CD8-positive, alpha-beta memory T cell (primary cell): ENCODE measurements at places on chromosomes 5 and 9. TPM values are rescaled to one million over a fixed set of nuclear protein-coding genes. Genes with fewer than 3 reads are reported as not detected.

- DNase-seq = no peak
- H3K36me3 ChIP-seq = no peaks in the 10 kb centered on the region
- H3K27me3 ChIP-seq = peaks cover 17% of the 10 kb centered on the region
- H3K27ac ChIP-seq = no peak overlapping the region
- H3K4me3 ChIP-seq = no peak overlapping the region
These were observed 10.3 kb downstream of the FOXE1 start for GRCh38 chr9:97863314-97863713.

GRCh38 chr9:87570000-87570908 lies 72.6 kb downstream of the DAPK1 start:
- no peak overlapping the region for H3K27ac ChIP-seq
- H3K36me3 ChIP-seq = no peaks in the 10 kb centered on the region
- H3K4me3 ChIP-seq = no peak overlapping the region
- H3K27me3 ChIP-seq = no peaks in the 10 kb centered on the region
- no peak for DNase-seq
- H3K4me1 ChIP-seq = no peaks in the 10 kb centered on the region

- no peak for DNase-seq
- H3K27me3 ChIP-seq = no peaks in the 10 kb centered on the region
- no peaks in the 10 kb centered on the region for H3K4me1 ChIP-seq
- no peaks in the 10 kb centered on the region for H3K36me3 ChIP-seq
- H3K4me3 ChIP-seq = no peak overlapping the region
These were observed 282.9 kb downstream of the NFIB start for GRCh38 chr9:14031060-14031414.

DNA sequence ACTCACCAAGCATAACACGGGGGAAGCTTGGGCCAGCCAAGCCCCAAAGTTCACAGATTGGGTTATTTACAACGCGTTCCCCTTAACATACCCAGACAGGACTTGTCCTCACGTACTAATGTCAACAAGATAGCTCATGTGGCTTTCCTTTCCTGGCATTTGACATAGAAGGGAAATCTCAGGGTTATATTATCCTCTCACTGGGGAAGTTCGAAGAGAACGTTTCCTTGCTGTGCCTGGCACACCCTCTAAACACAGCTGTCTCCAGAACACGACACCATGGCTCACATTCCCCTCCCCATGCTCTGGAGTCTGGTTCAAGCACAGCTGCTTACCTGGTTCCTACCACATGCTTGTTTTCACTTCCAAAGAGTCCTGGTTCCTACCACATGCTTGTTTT lies 46.8 kb upstream of the OTULINL start:
- DNase-seq = no peak

GRCh38 chr9:131810351-131811170 lies 70.7 kb upstream of the RAPGEF1 start:
- no peak for DNase-seq
- no peaks in the 10 kb centered on the region for H3K27me3 ChIP-seq
- no peaks in the 10 kb centered on the region for H3K36me3 ChIP-seq
- H3K4me1 ChIP-seq = no peaks in the 10 kb centered on the region

- peak; percentile 39 for DNase-seq
- no peaks in the 10 kb centered on the region for H3K4me1 ChIP-seq
- no peaks in the 10 kb centered on the region for H3K36me3 ChIP-seq
- no peaks in the 10 kb centered on the region for H3K27me3 ChIP-seq
- H3K27ac ChIP-seq = no peak overlapping the region
These were observed 10.0 kb downstream of the VAV2 start for GRCh38 chr9:133981958-133982681.

DNA sequence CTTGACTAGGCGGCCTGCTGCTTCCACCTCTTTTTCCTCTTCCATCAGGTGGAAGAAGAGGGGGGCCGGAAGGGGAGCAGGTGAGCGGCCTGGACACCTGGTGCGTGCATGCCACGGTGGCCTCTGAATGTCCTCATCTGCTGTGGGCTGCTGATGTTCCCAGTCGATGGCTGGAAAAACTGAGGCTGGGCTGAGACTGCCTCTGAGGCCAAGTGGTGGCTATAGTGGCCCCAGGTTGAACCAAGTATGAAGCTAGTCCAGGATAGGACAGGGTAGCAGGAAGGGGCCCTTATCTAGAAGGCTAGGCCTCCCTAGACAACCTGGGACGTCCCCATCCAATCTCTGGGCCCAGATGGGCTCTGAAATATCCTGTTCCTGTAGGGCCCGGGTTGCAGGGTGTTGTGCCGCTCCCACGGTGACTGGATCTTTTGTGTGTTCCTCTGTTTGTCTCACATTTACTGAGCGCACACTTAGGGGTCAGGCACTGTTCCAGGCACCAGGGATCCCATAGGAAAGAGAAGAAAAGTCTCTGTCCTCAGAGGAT lies 753 bp upstream of the NR5A1 start:
- peaks cover 4% of the 10 kb centered on the region for H3K4me1 ChIP-seq
- no peak overlapping the region for H3K27ac ChIP-seq
- no peaks in the 10 kb centered on the region for H3K36me3 ChIP-seq
- DNase-seq = no peak

GRCh38 chr9:77707383-77708063 lies 59.4 kb upstream of the GNA14 start:
- H3K27ac ChIP-seq = no peak overlapping the region
- no peak for DNase-seq
- no peak overlapping the region for H3K4me3 ChIP-seq
- H3K4me1 ChIP-seq = no peaks in the 10 kb centered on the region
- H3K36me3 ChIP-seq = no peaks in the 10 kb centered on the region

GRCh38 chr5:93294199-93294598 lies 286.8 kb downstream of the NR2F1-AS1 start:
- no peak for DNase-seq
- H3K36me3 ChIP-seq = no peaks in the 10 kb centered on the region
- no peak overlapping the region for H3K4me3 ChIP-seq
- no peaks in the 10 kb centered on the region for H3K27me3 ChIP-seq

- H3K27ac ChIP-seq = no peak overlapping the region
- H3K36me3 ChIP-seq = no peaks in the 10 kb centered on the region
- no peaks in the 10 kb centered on the region for H3K4me1 ChIP-seq
- H3K27me3 ChIP-seq = peaks cover 26% of the 10 kb centered on the region
- no peak for DNase-seq
- no peak overlapping the region for H3K4me3 ChIP-seq
These were observed 2.0 kb upstream of the RXFP3 start for GRCh38 chr5:33934176-33934575.

- no peak overlapping the region for H3K27ac ChIP-seq
- no peak overlapping the region for H3K4me3 ChIP-seq
- no peaks in the 10 kb centered on the region for H3K36me3 ChIP-seq
- H3K4me1 ChIP-seq = peaks cover 37% of the 10 kb centered on the region
- no peaks in the 10 kb centered on the region for H3K27me3 ChIP-seq
These were observed 80.6 kb upstream of the ZBTB43 start for GRCh38 chr9:126724226-126724625.

- H3K27me3 ChIP-seq = no peaks in the 10 kb centered on the region
- no peak for DNase-seq
- no peaks in the 10 kb centered on the region for H3K4me1 ChIP-seq
- no peak overlapping the region for H3K4me3 ChIP-seq
- no peaks in the 10 kb centered on the region for H3K36me3 ChIP-seq
- no peak overlapping the region for H3K27ac ChIP-seq
These were observed 730.4 kb upstream of the MEF2C start for GRCh38 chr5:89613222-89613956.

DNA sequence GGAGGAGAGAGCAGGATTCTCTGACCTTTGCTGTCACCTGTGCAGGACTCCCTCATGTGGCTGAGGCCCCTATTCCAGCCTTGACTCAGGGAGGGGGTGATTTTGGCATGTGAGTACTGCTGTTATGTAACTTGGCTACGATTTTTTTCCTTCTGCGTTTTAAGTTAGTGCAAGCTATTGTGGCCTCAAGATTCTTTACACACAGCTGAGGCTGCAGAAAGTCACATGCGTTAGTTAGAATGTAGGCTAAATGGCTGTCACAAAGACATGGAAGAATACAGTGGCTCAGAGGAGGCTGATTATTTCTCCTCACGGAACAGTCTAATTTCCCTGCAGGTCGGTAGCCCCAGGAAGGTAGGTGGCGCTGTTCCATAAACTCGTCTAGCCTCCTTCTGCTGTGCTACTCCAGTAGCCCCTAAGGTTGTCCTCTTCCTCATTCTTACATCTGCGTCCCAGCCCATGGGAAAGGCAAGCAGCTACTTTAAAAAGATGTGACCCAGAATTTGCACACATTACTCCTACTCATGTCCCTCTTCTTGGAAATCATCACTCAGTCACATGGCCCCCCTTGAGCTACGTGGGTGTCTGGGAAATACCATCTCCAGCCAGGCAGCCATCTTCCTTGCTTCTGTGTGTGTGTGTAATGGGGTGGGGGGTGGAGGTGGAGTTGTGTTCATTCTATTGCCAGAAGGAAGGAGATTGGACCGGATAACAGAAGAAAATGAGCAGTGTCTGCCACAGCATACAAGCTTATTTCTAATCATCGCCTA lies 486.6 kb downstream of the CCDC171 start:
- no peak overlapping the region for H3K4me3 ChIP-seq
- H3K27me3 ChIP-seq = no peaks in the 10 kb centered on the region
- no peak for DNase-seq
- H3K27ac ChIP-seq = no peak overlapping the region
- H3K4me1 ChIP-seq = no peaks in the 10 kb centered on the region
- no peaks in the 10 kb centered on the region for H3K36me3 ChIP-seq

- H3K36me3 ChIP-seq = no peaks in the 10 kb centered on the region
- H3K4me3 ChIP-seq = no peak overlapping the region
- no peak overlapping the region for H3K27ac ChIP-seq
- no peak for DNase-seq
- H3K27me3 ChIP-seq = no peaks in the 10 kb centered on the region
These were observed 102.1 kb upstream of the RANBP3L start for GRCh38 chr5:36403632-36404311.

DNA sequence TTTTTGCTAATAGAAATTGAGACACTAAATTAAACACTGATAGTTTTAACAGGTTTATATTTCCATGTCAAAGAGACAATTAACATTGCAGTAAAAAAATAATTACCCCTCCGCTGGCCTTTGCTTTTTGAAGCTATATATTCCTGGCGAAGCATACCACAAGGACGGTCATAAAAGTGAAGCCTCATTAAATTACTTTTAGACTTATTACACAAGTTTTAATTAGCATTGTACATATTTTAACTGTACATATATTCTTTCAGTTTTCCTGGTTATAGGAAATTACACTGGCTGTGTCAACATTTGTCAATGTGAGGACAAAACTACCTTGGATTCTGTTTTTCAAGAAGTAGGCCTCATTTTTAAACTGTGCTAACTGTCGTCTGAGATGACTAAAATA lies 1.2 kb downstream of the CDKN2A start:
- no peak overlapping the region for H3K4me3 ChIP-seq
- H3K27ac ChIP-seq = no peak overlapping the region

GRCh38 chr9:92171281-92171680 lies 56.1 kb upstream of the SPTLC1 start:
- no peaks in the 10 kb centered on the region for H3K36me3 ChIP-seq
- no peak overlapping the region for H3K27ac ChIP-seq
- DNase-seq = no peak
- no peaks in the 10 kb centered on the region for H3K4me1 ChIP-seq
- H3K27me3 ChIP-seq = no peaks in the 10 kb centered on the region

- H3K27ac ChIP-seq = no peak overlapping the region
- H3K4me1 ChIP-seq = peaks cover 13% of the 10 kb centered on the region
- H3K27me3 ChIP-seq = no peaks in the 10 kb centered on the region
- no peak overlapping the region for H3K4me3 ChIP-seq
- no peak for DNase-seq
These were observed 6.9 kb downstream of the RPL37 start for GRCh38 chr5:40828021-40828631.

DNA sequence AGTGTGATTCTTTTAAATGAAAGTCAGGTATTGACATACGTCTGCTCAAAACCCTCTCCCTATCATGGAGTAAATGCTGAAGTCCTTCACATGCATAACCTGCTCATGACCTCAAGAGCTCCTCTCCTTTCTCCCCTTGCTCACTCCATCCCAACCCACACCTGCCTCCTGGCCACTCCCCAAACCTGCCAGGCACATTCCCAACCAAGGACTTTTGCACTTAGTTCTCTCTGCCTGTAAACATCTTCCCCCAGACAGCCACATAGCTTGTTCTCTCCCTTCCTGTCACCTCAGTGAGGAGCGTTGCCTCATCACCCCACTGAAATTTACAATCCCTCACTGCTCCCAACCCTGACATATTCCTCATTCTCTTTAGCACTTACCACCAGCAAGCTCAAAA lies 8.7 kb downstream of the SETD9 start:
- peaks cover 2% of the 10 kb centered on the region for H3K36me3 ChIP-seq
- no peak for DNase-seq
- H3K27me3 ChIP-seq = no peaks in the 10 kb centered on the region
- no peak overlapping the region for H3K27ac ChIP-seq

DNA sequence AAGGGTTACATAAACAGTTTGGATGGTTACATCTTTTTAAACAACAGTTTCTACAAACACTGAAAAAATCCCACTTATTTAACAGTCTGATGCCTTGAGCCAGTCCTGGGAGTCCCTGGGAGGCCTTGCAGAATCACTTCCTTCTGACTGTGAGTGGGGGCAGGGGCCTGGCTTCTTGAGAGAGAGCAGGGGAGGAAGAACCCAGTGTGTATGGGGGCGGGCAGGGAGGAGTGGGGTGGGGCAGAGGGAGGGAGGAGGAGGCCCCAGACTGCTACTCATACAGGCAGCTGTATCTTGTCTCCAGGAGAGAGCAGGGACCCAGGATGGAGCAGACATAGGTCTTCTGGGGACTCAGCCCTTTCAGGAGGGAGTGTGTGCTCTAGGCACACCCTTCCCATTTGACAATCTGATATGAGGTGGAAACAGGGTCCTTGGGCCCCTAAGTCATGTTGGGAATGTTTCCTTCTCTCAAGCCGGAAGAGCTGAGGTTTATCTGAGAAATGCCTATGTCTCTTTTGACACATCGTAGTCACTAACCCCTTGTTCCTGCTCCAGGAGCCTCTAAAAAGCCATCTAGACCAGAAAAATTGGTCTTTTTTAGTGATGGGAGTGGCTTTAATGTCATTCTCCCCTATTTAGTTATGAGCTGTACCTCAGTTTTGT lies 52.8 kb downstream of the IRF1 start:
- peak; percentile 35 for DNase-seq
- H3K27ac ChIP-seq = peak overlapping the region; percentile 45
- no peaks in the 10 kb centered on the region for H3K27me3 ChIP-seq
- H3K4me3 ChIP-seq = peak overlapping the region; percentile 55

GRCh38 chr5:83096660-83097339 lies 19.5 kb downstream of the XRCC4 start:
- H3K27ac ChIP-seq = no peak overlapping the region
- H3K4me1 ChIP-seq = peaks cover 13% of the 10 kb centered on the region
- no peak overlapping the region for H3K4me3 ChIP-seq
- no peak for DNase-seq

GRCh38 chr5:154754460-154755360 lies 467 bp upstream of the LARP1 start:
- DNase-seq = peak; percentile 99
- peak overlapping the region; percentile 87 for H3K27ac ChIP-seq

GRCh38 chr9:138046641-138047301 lies 169.2 kb downstream of the CACNA1B start:
- DNase-seq = no peak
- no peak overlapping the region for H3K4me3 ChIP-seq
- no peak overlapping the region for H3K27ac ChIP-seq
- no peaks in the 10 kb centered on the region for H3K4me1 ChIP-seq
- no peaks in the 10 kb centered on the region for H3K36me3 ChIP-seq

PCSK1 gene
- total RNA-seq = not detected

DMGDH gene
- not detected for total RNA-seq

SPATA31D4 gene
- not detected for total RNA-seq

PHAX gene
- 59.2 TPM for total RNA-seq

ADAMTSL1 gene
- total RNA-seq = not detected

S100Z gene
- total RNA-seq = 0.48 TPM

SLC6A18 gene
- total RNA-seq = not detected

HRCT1 gene
- total RNA-seq = not detected

NUTM2F gene
- total RNA-seq = not detected

LECT2 gene
- not detected for total RNA-seq

TPPP gene
- 0.38 TPM for total RNA-seq

PDGFRB gene
- total RNA-seq = 0.66 TPM

NXNL2 gene
- not detected for total RNA-seq

PTGR1 gene
- total RNA-seq = 0.62 TPM

LRRC26 gene
- total RNA-seq = not detected
